ENCODE measurements at places on chromosomes 6 and 20.

DNA sequence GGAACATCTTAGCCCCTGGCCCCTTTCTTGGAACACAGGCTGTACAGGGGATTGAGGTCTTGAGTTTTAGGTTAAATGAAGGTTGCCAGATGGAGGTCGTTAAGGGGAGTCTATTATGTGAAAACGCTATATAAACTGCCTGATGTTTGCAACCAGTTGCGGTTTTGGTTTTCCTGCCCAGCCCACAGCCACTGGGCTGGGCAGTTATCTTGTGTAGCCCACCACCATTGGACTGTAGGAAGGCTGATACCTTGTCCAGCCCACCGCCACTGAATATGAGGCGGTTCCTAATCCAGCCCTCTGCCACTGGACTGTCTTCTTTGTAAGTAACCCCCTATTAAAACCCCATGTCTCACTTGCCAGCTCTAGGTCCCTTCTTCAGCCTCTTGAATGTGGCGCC is 42.3 kb upstream of the COL21A1 start:
- no peak for DNase-seq

DNA sequence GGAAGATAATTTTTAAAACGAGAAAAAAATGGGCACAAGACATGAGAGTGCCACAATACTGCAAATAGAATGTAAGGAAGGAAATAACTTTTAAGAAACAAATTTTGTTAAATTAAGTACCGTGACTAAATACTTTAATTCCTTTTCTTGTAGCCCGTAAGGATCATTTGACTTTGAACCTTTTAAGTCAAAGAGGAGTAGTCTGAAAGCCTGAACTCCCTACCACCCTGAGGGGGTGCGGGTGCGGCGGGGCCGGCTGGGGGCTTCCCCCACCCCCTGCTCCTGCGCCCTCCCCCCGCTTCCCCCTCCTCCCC is 231 bp upstream of the PHACTR2 start:
- DNase-seq, result no peak

DNA sequence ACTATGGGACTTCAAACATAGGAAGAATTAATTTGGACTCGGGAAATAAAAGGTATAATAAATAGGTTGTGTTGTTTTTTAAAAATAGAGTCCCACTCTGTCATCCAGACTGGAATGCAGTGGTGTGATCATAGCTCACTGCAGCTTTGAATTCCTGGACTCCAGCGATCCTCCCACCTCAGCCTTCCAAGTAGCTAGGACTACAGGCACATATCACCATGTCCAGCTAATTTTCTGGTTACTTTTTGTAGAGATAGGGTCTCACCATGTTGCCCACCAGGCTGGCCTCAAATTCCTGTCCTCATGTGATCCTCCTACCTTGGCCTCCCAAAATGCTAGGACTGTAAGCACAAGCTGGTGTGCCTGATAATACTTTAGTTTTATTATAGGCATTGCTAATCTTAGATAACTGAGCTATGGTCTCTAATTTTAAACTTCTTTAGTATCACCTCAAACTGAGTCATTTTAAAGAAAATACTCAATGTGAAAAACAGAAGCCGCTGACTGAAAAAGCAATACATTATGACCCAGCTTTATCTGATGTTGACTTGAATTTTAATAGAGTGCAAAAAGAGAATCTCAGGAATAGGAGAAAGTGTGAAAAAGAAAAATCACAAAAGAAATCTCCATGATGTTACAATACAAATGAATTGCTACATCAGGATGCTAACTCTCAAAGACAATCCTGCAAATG is 251.0 kb downstream of the RNGTT start:
- DNase-seq, result no peak

DNA sequence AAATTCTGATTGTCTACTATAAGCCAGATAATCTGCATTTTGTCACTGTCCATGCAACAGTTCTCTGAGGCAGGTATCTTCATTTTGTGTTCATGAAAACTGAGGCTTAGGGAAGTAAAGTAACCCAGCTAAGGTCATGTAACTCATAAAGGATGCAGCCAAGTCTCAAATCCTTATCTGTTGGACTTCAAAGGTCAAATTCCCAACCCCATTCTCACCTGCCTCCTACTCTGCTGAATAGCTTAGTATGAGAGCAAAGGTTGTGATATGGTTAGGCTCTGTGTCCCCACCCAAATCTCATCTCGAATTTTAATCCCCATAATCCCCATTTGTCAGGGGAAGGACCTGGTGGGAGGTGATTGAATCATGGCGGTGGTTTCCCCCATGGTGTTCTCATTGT is 90.1 kb downstream of the KLHL32 start:
- DNase-seq, result no peak

DNA sequence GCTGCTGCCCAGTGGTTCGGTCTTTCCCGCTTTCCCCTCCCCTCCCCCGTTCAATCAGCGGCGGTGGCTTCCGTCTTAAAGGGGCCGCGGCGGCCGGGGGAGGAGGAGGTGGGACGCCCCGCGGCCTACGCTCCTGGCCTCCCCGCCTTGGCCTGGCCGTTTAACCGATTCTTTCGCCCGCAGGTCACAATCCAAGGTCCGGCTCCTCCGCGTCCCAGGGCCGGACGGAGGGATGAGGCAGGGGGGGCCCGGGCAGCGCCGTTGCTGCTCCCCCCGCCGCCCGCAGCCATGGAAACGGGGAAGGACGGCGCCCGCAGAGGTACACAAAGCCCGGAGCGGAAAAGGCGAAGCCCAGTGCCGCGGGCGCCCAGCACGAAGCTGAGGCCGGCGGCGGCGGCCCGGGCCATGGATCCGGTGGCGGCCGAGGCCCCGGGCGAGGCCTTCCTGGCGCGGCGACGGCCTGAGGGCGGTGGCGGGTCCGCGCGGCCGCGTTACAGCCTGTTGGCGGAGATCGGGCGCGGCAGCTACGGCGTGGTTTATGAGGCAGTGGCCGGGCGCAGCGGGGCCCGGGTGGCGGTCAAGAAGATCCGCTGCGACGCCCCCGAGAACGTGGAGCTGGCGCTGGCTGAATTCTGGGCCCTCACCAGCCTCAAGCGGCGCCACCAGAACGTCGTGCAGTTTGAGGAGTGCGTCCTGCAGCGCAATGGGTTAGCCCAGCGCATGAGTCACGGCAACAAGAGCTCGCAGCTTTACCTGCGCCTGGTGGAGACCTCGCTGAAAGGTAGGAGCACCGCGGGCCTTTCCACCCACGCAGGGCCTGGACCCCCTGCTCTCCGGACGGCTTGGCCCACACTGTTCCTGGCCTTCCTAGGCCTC is 1.2 kb downstream of the STK35 start:
- DNase-seq, result peak; percentile 96

All from upper lobe of left lung (tissue), 6 donors.